Left lung (tissue), 14 donors: ENCODE measurements at places on chromosomes 4 and X. TPM values are rescaled to one million over a fixed set of nuclear protein-coding genes. Genes with fewer than 3 reads are reported as not detected.

Gene TLR2
- total RNA-seq = 77.7 TPM

Gene FAAH2
- 6.2 TPM for total RNA-seq

Gene CCNA2
- total RNA-seq = 3.5 TPM

Gene MAGEA12
- not detected for total RNA-seq

Gene NAA11
- total RNA-seq = not detected

Gene CXCL3
- total RNA-seq = 15.2 TPM

Gene PNMA6F
- not detected for total RNA-seq

Gene HELT
- not detected for total RNA-seq

Gene ZFYVE28
- total RNA-seq = 12.0 TPM

DNA sequence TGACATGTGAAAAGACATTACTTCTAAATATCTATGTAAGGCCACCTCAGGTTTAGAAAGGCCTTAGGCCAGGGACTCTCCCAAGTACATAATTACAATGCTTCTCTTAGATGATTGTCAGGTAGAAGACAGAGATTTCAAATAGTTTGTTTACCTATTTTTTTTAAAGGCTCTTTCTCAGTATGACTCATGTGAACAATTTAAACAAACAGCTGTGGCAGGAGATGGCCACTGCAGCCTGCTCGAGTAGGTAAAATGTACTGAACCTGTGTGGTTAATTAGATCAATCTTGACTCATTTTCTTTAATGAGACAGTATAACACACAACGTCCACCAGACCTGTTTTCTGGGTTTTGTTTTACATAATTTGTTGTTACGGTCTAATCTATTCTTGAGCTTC lies 50.2 kb downstream of the LEF1 start:
- DNase-seq = no peak

DNA sequence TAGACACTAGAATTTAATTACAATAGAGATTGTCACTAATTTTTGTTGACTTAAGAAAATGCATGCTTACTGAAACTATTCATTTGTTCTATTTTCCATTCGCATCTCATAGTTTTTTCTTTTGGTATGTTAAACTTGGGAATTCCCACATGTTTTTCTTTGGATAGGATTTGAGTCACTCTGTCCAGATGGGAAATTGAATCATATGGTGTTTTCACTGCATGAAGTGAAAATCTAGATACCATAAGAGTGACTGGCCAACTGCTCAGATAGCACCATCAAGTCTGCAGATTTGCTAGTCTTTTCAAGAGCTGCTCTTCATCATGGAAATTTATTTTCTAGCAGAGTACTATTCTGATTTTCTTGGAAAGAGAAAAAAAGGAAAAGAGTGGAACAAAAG lies 172.6 kb downstream of the FAM47B start:
- no peak for DNase-seq

GRCh38 chr4:10684631-10685030 lies at the start of gene CLNK:
TSS of gene CLNK (minus strand) at chr4:10684768. CDS start at chr4:10667869, 16,899 bp downstream.
- no peak for DNase-seq

DNA sequence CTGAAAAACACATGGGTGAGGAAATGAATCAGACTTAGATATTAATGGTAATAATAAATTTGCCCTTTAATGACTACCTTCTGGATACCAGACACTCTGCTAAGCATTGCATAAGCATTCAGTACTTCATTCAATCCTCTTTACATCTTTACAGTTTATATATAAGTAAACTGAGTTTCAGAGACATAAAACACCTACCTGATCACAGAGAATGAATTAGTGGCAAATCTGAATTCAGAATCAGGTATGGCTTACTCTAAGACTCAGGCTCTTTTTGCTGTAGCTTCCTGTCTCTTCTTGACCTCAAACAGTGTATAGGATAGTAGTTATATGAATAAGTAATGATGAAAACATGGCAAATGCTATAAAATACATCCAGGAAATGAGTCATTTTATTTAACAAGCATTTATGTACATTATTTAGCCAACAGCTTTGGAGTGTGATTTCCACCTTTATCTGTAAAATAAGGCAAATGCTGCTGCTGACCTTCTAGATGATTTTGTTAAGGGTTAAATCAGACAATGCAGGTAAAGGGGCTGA lies 83.9 kb downstream of the VEGFC start:
- no peak for DNase-seq

GRCh38 chrX:63250253-63250868 lies 100.8 kb downstream of the SPIN4 start:
- DNase-seq = peak; percentile 39

DNA sequence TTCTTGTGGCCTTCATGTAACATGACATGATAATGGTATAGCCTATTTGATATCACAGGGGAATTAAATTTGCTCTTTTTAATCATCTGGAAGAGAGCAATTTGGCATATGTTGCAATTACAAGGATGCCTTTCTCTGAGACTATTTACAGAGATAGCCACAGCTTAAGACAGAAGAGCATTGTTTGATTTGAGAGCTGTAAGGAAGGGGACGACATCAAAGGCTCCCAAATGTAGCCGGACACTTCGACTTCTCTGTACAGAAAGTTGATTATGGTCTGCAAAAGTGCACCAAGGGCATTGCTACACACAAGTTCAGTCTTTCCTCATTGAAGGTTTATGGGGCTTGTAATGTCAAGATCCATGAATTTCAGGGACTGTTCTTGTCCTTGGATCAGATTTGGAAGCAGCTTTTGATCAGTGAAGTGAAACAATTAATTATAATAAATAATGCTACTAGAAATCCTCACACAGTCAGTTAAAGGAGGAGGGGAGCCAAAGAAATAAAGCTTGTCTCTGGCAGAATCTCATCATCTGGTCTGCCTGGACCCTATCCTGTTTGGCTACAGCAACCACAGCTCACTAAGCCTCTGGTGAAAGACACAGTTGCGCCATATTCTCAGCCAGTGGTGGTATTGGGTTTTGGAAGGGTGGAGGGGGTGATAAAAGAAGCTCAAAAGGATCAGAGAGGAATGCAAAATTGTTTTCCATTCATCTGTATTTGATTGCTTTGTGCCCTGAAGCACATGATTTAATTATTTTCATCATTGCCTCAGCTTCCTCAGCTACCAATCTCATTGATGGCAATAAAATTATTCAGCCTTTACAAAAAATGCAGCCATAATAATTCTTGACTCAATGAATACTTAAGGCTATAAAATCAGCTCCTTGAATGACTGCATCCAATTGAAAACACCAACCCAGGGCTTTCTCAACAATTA lies 654.3 kb upstream of the LCORL start:
- DNase-seq = no peak

DNA sequence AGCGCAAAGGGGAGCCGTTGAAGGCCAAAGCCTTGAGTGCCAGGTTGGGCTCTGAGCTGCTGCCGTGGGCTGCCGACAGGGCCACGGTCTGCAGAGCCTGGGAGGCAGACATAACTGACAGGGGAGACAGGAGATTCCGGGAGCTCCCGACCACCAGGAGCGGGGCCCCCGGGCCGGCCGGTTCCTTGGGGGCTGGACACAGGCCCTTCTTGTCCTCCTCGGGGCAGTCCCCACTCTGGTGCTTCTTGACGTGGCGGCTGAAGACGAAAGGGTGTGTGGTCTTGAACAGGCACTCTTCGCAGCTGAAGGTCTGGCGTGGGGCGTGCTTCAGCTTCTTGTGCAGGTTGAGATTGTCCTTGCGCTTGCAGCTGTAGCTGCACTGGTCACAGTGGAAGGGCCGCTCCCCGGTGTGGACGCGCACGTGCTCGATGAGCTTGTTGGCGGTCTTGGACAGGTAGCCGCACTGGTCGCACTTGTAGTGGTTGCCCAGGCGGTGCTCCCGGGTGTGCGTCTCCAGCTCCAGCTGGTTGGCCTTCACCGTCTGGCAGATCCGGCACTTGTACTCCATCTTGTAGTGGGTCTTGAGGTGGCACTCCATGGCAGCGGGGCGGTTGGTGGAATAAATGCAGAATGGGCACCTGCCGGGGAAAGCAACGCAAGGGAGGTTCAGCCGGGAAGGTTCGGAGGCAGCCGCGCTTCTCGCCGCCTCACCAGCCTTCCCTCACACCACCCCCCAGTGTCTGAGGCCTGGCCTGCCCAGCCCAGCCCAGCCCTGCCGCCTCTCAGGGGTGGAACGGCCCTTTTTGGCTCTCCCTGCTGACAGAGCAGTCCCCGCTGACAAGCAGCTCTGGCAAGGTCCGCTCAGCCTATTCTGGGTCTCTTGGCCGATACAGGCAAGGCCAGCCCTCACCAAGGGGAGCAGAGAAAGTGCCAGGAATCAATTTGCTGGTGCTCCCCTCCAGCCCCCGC lies 81.3 kb downstream of the C4orf51 start:
- DNase-seq = no peak

- no peak for DNase-seq
Measured at GRCh38 chrX:53188763-53189162, 36.2 kb downstream of the KDM5C start.

DNA sequence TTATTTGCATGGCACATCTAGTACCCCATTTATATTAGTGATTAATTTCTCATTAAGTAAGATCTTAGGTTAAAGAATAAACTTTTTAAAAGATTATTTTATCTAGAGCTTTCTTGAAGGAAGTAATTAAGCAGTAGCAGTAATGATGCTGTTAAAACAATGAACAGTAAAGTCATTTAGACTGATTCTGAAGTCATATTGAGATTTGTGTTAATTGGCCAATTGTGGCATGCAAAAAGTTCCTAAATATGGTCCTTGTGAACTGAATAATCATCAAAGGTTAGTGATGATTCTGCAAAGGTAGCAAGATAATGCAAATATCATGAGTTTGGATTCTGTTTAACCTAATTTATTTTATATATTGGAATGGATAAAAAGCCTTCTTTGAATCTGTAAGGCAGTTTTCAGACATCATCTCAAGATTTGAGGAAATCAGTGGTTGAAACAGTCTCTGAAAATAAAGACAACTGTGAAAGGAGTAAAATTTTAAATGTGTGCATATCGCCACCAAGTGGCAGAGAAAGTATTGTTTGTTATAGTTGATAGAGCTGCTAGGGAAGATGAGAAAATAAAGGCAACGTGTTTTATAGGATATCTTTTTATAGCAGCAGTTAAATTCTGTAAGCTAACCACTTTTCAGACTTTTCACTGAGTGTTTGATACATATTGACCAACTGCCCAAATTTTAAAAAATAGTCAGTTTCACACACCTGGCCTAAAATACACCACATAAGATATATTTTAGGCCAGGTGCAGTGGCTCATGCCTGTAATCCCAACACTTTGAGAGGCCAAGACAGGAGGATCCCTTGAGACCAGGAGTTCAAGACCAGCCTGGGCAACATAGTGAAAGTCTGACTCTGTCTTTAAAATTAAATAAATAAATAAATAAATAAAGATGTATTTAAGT lies 79.6 kb downstream of the CCKAR start:
- no peak for DNase-seq

DNA sequence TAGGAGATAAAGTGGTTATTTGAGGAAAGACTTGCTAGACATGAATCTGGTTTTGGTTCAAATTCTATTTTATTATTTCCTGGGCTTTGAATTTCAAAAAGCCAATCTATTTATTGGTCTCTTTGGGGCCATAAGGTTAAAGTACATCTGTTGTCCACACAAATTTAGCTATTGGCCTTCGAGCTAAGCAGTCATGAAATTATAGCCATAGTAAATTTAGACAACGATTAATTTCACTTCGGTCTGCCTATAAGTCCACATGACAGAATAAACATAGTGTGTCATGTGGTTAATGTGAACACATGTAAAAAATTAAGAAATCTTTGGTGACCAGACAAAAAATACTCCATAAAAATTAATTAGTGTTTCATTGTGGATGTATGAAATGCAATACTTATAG lies 161.9 kb downstream of the PALLD start:
- no peak for DNase-seq

DNA sequence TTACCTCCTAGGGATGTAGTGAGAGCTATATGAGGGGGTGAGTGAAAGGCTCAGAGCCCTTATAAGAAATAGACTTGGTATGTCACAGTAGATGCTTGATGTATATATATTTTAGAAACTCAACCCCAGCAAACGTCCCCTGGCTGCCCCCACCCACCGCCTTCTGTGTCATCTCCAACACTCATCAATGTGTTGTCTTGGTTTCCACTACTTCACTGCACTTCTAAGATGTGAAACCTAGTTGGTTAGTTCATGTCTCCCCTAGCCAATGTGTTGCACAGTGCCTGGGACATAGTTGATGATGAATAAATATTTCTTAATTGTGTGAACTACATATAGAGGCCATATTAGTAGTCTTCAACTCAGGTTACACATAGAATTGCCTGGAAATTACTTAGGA lies 4.4 kb downstream of the FGFBP2 start:
- no peak for DNase-seq

DNA sequence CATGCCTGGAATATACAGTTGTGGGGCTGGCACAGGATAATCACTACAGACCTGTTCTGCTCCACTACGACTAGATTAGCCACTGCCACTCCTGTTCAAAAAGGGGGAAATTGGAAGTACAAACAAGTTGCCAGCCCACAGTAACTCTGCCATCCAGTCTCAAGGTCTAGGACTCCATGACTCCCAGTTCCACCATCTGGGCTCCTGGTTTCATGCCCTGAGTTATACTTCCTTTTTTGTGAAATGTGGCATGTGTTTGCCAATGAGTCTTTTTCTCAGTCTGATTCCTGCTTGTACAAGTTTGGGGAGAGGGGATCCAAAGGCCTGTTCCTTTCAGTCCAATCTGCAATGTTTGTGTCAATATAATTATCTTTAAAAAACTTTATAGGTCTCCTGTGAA lies 1.0 kb upstream of the BLOC1S4 start:
- DNase-seq = no peak

GRCh38 chrX:11080741-11081305 lies 30.3 kb upstream of the HCCS start:
- no peak for DNase-seq

DNA sequence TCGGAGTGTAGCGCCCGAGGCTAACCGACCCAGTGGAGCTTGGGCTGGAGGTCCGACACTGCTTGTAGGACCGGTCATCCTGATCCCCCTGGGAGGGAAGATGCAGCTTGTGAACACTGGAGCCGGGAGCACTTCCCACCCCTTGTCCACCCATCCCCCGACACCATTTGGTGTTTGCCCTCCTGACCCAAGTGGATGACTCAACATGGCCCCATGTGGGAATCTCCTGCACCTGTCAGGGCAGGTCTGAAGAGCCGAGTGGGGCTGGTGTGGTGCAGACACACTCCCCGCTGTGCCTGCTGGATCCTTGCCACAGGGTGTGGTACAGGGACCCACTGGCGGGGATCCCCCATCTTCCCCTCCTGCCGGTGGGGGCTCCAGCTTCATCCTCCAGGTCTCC lies 90.0 kb upstream of the AFAP1 start:
- no peak for DNase-seq

- no peak for DNase-seq
Measured at GRCh38 chr4:69999420-69999819, 3.7 kb downstream of the STATH start.

GRCh38 chrX:154038656-154039055 lies 19.0 kb upstream of the IRAK1 start:
- DNase-seq = no peak
